ENCODE measurements at places on chromosomes 16 and 17. TPM values are rescaled to one million over a fixed set of nuclear protein-coding genes. Genes with fewer than 3 reads are reported as not detected.

GRCh38 chr17:57577751-57578607 lies 167.1 kb downstream of the CCDC182 start:
- H3K4me3 ChIP-seq = no peak overlapping the region
- DNase-seq = no peak
- peaks cover 15% of the 10 kb centered on the region for H3K4me1 ChIP-seq
- H3K27ac ChIP-seq = peak overlapping the region; percentile 26
- H3K36me3 ChIP-seq = no peaks in the 10 kb centered on the region

DNA sequence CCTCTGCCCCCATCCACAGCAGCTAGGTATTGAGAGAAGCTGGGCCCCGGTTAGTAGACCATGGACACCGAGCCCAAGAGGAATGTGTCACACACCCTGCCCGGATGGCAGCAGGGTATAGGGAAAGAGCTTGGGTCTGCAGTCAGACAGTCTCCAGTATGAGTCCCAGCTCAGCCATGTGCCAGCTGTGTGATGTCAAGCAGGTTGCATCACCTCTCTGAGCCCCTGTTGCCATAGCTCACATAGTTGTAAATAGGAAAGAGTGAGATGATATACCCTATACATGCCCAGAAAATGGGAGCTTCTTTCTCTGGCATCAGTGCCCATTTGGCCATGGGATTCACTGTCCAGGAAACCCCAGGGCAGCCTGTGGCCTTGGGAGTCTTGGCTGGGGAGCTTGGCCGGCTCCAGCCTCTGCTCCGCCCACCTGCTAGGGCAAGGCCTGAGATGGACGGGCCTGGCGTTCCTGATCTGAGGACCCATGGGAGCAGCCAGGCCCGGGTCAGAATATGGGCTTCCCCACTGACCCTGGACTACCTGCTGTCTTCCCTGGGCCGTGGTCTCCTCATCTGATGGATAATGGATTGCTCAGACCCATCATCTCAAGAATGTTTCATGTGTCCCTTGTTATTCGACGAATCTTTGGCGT lies 13.2 kb downstream of the CD300LG start:
- no peaks in the 10 kb centered on the region for H3K27me3 ChIP-seq
- DNase-seq = no peak
- H3K27ac ChIP-seq = no peak overlapping the region
- no peaks in the 10 kb centered on the region for H3K4me1 ChIP-seq
- no peak overlapping the region for H3K4me3 ChIP-seq

DNA sequence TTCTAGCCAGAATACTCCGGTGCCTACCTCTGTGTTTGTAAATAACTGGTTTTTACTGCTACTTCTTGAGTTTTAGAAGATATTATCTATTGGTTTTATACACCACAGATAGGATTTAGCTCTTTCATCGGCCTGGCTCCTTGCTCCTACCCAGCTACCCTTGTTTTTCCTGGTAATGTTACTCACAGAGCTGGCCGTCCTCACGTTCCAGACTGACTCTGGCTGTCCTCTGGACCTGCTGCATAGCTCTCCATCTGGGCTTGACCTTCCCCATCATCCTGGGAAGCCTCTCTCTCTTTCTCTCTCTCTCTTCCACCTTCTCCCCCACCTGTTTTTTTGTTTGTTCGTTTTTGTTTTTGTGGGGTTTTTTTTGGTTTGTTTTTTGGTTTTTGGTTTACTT lies 51.5 kb downstream of the MPRIP start:
- no peak overlapping the region for H3K27ac ChIP-seq
- peaks cover 46% of the 10 kb centered on the region for H3K4me1 ChIP-seq
- no peaks in the 10 kb centered on the region for H3K36me3 ChIP-seq

DNA sequence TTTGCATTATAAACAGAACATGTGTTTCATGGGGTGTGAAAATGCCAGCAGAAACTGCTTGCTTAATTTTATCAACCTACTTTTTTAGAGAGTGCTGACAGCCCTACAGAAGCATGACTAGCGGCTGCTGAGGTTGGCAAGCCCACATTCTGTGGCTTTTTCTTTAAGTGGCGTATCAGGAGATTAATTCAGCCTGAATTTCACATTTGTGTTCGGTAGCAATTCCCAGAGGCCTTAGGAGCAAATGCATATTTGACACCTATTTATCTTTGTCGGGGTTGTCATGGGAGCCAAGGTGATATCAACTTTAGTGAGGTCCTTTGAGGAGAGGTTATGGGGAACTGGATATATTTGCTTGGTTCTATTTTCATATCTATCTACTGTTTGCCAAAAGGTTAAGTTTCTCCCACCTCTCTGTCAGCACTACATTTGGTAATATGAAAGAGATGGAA lies 140.9 kb downstream of the KCNJ2 start:
- peaks cover 16% of the 10 kb centered on the region for H3K4me1 ChIP-seq
- H3K27me3 ChIP-seq = no peaks in the 10 kb centered on the region
- no peaks in the 10 kb centered on the region for H3K36me3 ChIP-seq
- H3K27ac ChIP-seq = no peak overlapping the region
- H3K4me3 ChIP-seq = no peak overlapping the region

DNA sequence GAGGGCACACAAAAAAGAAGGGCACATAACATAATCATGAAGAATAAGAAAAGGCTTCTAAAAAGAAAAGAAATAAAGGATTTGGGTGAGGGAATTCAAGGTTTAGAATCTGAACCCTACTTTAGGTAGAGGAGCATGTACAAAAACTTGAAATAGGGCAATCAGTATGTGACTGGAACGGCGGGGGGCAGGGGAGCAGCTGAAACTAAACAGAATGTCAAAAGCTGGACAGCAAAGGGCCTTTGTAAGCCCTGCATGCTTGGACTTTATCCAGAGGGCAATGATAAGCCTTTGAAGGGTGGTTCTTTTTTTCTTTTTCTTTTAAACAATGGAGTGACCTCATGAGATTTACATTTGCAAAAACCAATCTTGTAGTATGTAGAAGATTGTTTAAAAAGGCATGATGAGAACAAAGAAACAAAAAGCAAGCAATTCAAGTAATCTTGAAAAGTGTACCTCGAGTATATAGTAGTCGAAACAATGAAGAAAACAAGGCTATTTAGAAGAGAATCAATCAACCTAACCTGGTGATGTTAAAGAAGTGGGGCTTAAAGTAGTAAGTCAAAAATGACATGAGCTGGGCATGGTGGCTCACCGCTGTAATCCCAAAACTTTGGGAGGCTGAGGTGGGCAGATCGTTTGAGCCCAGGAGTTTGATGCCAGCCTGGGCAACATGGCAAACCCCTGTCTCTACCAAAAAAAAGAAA lies 46.7 kb upstream of the ANKFY1 start:
- peaks cover 62% of the 10 kb centered on the region for H3K4me1 ChIP-seq
- no peak overlapping the region for H3K4me3 ChIP-seq
- 0 out of 2 replicates have a peak, but pooled peaks cover 3% of the 10 kb centered on the region for H3K36me3 ChIP-seq
- DNase-seq = peak; percentile 21
- no peaks in the 10 kb centered on the region for H3K27me3 ChIP-seq

DNA sequence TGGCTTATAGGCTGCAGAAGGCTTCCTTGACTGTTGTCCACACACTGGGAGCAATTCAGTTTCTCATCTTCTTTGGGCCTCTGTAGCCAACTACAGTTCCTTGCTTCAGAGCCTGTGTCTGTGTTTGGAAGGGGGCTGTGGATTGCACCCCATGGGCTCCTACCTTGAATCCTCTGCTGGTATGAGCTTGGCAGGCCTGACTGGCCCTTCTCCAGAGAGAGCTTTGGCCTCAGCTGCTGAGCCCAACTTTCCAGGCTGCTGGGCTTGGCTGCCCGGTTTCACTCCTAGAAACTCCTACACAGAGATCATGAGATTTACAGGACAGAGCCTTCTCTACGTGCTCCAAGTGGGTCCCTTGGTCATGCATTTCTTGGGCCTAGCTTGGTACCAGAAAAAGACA lies 354.4 kb downstream of the SNX29 start:
- no peaks in the 10 kb centered on the region for H3K36me3 ChIP-seq
- H3K27ac ChIP-seq = no peak overlapping the region
- no peak overlapping the region for H3K4me3 ChIP-seq
- DNase-seq = no peak

DNA sequence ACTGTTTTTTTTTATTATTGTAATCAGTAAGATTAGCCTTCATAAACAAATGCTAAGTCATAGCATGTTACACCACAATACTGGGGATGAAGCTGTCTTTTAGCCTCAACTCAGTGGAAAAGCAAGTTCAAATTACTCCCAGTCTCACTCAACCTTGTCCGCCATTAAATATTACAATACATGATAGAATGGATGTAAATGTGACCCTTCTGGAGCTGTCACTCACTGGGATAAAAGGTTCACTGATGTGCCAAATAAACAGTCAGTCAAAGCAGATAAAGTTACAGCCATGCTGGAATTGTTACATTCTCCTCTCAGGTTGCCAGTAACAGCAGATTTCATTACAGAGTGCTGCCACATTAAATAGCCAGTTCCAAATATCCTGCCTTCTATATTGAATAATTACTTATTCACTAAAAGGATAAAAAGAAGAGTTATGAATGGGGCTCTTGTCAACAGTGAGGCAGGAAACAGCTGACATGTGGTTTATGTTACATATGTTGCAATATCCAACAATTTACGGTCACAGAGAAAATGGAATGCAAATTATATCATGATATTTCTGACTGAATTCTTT lies 53.4 kb downstream of the BRIP1 start:
- H3K36me3 ChIP-seq = no peaks in the 10 kb centered on the region
- H3K27me3 ChIP-seq = no peaks in the 10 kb centered on the region
- H3K27ac ChIP-seq = no peak overlapping the region
- no peak overlapping the region for H3K4me3 ChIP-seq
- H3K4me1 ChIP-seq = no peaks in the 10 kb centered on the region

GRCh38 chr17:17822189-17822588 lies 14.6 kb downstream of the SREBF1 start:
- DNase-seq = no peak
- H3K4me1 ChIP-seq = peaks cover 49% of the 10 kb centered on the region
- H3K36me3 ChIP-seq = 0 out of 2 replicates have a peak, but pooled peaks cover 5% of the 10 kb centered on the region
- H3K4me3 ChIP-seq = no peak overlapping the region
- H3K27ac ChIP-seq = no peak overlapping the region

GRCh38 chr17:69954241-69954925 lies 120.6 kb upstream of the KCNJ16 start:
- DNase-seq = no peak
- H3K36me3 ChIP-seq = no peaks in the 10 kb centered on the region
- no peaks in the 10 kb centered on the region for H3K27me3 ChIP-seq
- no peaks in the 10 kb centered on the region for H3K4me1 ChIP-seq
- H3K4me3 ChIP-seq = no peak overlapping the region

GRCh38 chr17:48645639-48646182 lies 19.6 kb upstream of the HOXB9 start:
- H3K4me3 ChIP-seq = peak overlapping the region; percentile 54
- H3K36me3 ChIP-seq = no peaks in the 10 kb centered on the region
- no peak overlapping the region for H3K27ac ChIP-seq
- DNase-seq = no peak
- peaks cover 100% of the 10 kb centered on the region for H3K27me3 ChIP-seq
- peaks cover 25% of the 10 kb centered on the region for H3K4me1 ChIP-seq

DNA sequence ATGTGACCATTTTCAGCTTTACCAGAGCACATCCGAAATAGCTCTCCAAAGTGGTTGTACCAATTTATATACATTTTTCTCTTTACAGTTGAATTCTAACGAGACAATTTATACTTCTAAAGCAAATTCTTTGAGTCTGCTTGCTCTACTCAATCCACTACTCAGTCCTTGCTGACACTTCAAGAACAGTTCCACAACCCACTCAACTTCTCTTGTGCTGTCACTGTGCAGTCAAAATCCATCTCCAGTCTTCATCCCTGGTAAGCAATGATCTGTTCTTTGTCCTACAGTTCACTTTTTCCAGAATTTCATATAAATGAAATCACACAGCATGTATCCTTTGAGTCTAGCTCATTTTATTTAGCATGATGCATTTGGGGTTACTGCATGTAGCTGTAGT lies 30.6 kb downstream of the NETO2 start:
- no peaks in the 10 kb centered on the region for H3K36me3 ChIP-seq
- DNase-seq = no peak
- H3K4me1 ChIP-seq = no peaks in the 10 kb centered on the region
- H3K27me3 ChIP-seq = no peaks in the 10 kb centered on the region
- no peak overlapping the region for H3K27ac ChIP-seq
- H3K4me3 ChIP-seq = no peak overlapping the region

DNA sequence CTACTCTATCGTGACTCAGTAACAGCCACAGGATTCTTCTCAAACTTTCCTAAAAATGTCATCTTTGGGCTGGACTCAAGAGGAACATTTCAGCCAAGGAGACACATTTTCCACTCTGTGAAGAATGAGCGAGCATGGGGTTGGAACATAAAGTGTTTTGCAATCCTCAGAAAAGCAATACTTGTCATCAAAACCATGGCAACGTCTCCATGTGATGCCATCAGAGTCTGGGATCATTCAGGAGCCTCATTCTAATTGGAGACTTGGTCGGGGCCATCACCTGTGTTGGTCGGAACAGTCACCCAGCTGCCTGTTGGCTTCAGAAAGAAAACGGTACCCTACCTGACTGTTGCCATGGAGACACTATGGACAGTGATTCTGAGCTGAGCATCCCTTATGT lies 25.5 kb downstream of the MYOCD start:
- no peaks in the 10 kb centered on the region for H3K36me3 ChIP-seq
- H3K27me3 ChIP-seq = no peaks in the 10 kb centered on the region
- no peak for DNase-seq
- H3K4me1 ChIP-seq = no peaks in the 10 kb centered on the region
- H3K27ac ChIP-seq = no peak overlapping the region

- no peak for DNase-seq
- H3K36me3 ChIP-seq = peaks cover 21% of the 10 kb centered on the region
- H3K27me3 ChIP-seq = no peaks in the 10 kb centered on the region
- H3K4me1 ChIP-seq = no peaks in the 10 kb centered on the region
- H3K4me3 ChIP-seq = no peak overlapping the region
- H3K27ac ChIP-seq = no peak overlapping the region
Observed at GRCh38 chr16:74449470-74449869, 28.2 kb upstream of the CLEC18B start.

GRCh38 chr16:78196502-78196901 lies 97.0 kb downstream of the WWOX start:
- no peak for DNase-seq
- no peaks in the 10 kb centered on the region for H3K27me3 ChIP-seq
- H3K36me3 ChIP-seq = no peaks in the 10 kb centered on the region
- peaks cover 16% of the 10 kb centered on the region for H3K4me1 ChIP-seq
- no peak overlapping the region for H3K27ac ChIP-seq
- H3K4me3 ChIP-seq = no peak overlapping the region

GRCh38 chr17:78883089-78883532 lies 19.9 kb downstream of the CEP295NL start:
- H3K36me3 ChIP-seq = no peaks in the 10 kb centered on the region
- peak overlapping the region; percentile 26 for H3K27ac ChIP-seq
- DNase-seq = no peak
- no peaks in the 10 kb centered on the region for H3K27me3 ChIP-seq

- H3K27me3 ChIP-seq = peaks cover 80% of the 10 kb centered on the region
- H3K27ac ChIP-seq = no peak overlapping the region
- no peaks in the 10 kb centered on the region for H3K36me3 ChIP-seq
- peaks cover 3% of the 10 kb centered on the region for H3K4me1 ChIP-seq
- peak; percentile 55 for DNase-seq
Observed at GRCh38 chr17:49987681-49988441, 7.2 kb downstream of the DLX3 start.

- H3K4me3 ChIP-seq = no peak overlapping the region
- H3K36me3 ChIP-seq = no peaks in the 10 kb centered on the region
- no peak overlapping the region for H3K27ac ChIP-seq
- no peak for DNase-seq
- H3K27me3 ChIP-seq = peaks cover 70% of the 10 kb centered on the region
Observed at GRCh38 chr17:35350493-35350892, 22.9 kb downstream of the SLFN11 start.

TLCD2 gene
- total RNA-seq = 1.4 TPM

OTOP3 gene
- not detected for total RNA-seq

CACNG4 gene
- 4.1 TPM for total RNA-seq

AANAT gene
- 1.3 TPM for total RNA-seq

ARHGAP44 gene
- total RNA-seq = 10.1 TPM

C16orf92 gene
- total RNA-seq = not detected

KRTAP16-1 gene
- total RNA-seq = not detected

RAB11FIP4 gene
- total RNA-seq = 65.1 TPM

HNF1B gene
- total RNA-seq = 0.04 TPM
